Pulmonary artery endothelial cell (primary cell): ENCODE measurements at places on chromosomes 2 and 18. TPM values are rescaled to one million over a fixed set of nuclear protein-coding genes. Genes with fewer than 3 reads are reported as not detected.

DNA sequence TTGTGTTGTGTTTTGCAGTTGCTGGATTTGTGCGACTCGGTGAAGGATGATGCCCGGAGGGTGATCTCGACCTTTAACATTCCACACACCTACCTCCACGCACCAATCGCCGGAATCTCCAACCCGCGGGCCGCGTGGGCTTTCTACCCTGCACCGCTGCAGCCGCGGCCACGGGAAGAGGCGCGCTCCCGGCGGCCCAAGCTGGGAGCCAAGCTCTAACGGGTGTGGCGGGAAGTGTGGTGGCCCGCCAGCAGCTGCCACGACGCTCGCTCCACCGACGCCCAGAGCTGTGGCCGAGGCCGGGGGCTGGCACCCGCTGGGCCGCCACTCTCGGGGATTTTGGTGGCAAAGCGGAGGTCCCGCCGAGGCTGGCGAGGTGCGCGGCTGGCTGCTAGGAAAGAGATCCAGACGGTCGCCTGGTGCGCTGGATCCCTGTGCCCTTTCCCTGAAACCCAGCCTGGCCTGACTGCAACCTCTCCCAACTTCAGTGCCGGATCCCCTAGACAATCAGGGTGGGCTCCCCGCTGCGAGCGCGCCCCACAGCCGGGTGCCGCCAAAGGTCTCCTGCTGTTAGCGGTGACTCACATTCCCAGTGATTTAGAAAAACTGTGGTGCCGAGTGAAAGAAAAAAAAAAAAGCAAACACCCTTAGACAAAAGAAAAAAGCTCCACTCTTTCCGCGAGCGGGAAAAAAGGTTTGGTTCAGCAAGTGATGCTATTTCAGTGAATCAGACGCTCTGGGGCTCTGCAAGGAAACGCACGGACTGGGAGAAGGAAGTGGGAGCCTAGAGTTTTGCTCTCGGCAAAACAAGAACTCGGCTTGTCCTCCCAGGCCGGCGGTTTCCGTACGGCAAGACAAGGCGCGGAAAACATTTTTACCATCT is 2.9 kb upstream of the BCL2L11 start:
- DNase-seq, result no peak

Gene MBOAT2
- 4.9 and 23.9 TPM in 2 replicates for total RNA-seq

Gene CXCR1
- not detected in 2 replicates for total RNA-seq

GRCh38 chr2:28447943-28448792 is 47.7 kb upstream of the PLB1 start:
- no peak for DNase-seq

Gene SLC11A1
- total RNA-seq, result 0.04 TPM in 1 of 2 replicates, not detected in the other

Gene OSBPL1A
- 8.6 and 14.0 TPM in 2 replicates for total RNA-seq

DNA sequence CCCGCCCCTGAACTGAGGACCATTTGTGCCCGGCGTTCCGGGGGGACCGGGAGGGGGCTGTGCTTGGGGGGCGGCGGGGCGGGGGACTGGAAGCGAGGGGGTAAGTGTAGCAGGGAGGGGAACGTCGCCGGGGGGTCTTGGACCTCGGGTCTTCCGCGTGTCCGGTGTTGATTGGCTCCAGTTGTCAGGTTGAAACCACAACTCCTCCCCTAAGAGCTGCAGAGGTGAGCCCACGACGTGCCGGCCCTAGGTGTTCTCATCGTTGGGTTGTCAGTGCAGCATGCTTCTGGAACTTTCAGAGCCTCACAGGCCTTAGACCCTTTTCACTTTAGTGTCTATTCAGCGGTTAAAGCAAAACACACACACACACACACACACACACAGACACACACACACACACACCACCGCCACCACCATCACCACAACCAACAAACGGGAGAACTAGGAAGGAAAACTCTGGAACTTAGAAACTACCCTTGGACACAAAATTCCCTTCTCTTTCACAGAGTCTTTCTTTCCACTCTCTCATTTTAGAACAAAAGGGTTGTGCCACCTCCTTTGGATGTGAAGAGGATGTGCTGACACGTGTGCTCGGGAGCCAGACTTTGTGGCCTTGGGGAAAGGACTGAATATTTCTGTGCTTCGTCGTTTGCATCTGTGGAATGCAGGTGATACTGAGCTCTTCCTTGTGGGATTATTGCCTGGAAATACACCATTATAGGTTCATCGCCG is 6.7 kb upstream of the DLX2 start:
- DNase-seq, result no peak

DNA sequence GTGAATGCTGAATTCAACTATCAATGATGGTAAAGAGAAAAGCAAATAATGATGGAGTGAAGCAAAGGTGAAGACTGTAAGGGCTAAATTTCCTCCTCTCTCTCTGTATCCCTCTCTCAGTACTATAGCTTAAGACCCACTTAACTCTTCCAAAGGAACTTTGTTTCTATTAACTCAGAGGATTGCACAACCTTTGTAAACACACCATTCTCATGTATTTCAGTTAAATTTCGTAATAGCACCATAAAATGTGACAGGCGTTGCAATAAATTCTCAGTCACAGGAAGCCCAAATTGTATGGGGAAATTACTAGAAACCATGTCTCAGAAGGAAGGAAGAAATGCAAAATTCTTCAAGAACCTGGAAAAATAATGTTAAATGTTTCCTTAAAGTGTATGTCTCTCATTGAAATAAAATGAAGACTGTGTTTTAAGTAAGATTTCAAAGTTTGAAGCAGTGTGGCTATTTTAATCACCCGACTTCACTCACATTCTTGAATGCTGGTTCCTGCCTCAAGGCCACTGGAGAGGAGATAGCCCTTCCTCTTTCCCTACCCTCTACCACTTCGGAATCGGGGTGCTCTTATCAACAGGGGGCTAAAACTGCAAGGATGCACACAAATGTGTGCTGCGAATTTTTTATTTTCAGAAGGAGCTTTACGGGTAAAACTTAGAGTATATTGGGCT is 112.1 kb downstream of the FTCDNL1 start:
- no peak for DNase-seq

DNA sequence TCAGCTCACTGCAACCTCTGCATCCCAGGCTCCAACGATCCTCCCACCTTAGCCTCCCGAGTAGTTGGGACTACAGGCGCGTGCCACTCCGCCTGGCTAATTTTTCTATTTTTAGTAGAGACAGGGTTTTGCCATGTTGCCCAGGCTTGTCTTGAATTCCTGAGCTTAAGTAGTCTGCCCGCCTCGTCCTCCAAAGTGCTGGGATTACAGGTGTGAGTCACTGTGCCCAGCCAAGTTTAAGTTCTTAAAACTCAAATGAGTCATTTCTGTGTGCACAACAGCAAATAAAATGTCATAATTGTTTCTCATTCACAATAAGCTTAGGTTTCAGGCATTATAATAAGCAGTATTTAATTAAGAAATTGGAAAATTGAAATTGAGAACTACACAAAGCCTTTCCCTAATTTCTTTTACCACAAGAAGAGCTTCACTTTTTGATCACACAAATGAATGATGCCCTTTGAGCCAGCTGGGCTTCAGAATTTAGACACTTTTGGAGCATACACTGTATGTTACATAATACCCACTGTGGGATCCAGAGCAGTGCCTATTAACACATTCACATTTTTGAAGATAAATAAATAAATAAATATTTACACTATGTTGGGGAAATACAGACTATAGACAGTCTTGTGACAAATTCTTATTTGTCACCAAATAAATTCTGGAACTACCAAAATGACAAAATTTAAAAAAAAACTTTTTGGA is 8.6 kb upstream of the ME2 start:
- no peak for DNase-seq

Gene GDF7
- 11.1 and 42.0 TPM in 2 replicates for total RNA-seq

Gene KATNAL2
- total RNA-seq, result 0.33 and 0.63 TPM in 2 replicates

Gene AKAIN1
- not detected in 2 replicates for total RNA-seq

DNA sequence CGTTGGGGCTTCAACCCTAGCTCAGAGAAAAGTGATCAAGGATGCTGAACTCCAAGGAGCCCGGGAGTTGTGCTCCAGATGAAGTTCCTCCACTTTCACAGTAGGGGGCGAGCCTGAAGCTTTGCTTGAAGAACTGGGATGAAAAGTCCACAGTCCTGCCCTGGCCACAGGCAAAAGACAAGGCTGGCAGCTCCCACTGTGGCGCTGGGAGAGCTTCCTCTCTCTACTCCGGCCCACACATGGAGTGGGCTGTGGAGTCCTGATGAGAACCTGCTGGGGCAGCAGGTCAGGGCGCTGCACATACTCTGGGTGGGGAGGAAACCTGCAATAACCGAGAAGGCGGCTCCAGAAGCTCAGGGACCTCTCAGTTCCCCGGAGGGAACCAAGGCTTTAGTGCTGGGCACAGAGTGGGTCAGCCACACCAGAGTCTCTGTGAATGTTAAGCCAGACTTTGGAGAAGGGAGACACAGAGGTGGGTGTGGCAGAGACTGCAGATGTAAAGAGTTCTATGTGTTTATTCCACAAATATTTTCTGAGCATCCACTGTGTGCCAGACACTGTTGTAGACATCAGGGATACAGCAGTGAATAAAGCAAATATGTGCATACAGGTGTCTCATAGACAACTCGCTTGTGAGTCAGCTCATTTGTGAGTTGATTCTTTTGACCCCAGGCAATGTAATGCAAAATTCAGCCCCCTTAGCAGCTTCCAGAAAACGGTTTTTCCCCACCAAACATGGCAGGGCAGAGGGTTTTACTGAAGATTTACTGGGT is 48.0 kb upstream of the MRPL33 start:
- DNase-seq, result no peak

DNA sequence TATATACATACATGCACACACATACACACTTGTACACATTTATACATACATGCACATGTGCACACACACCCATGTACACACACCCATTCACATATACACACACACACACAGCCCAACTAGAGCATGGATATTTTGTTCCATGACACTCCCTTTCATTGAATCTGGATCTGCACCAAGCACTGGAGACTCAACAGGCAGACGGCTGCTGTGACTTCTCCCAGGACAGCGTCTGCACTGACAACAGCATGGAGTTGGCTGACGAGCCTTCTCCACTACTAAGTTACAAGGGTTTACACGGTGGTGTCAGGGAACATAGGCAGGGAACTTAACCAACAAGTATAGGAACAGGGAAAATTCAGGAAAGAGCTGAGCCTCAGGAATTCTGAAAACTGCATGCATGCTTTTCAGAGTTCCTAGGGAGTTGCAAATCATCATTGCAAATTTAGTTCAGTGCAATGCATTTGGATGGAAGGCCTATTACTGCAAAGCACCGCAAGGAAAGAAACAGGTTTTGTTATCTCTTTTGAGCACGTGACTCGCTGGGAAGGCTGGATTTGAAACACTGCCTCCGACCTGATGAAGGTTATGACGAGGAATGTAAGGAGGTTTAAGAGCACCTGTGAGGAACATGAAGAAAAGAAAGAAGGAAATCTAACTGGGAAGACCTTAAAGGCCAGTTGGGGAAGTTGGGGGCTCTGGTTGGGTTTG is 35.9 kb downstream of the TMEM18 start:
- no peak for DNase-seq

Gene RTP5
- not detected in 2 replicates for total RNA-seq

Gene SPDYA
- total RNA-seq, result 0.79 and 1.0 TPM in 2 replicates

Gene STK11IP
- 6.9 and 15.3 TPM in 2 replicates for total RNA-seq

DNA sequence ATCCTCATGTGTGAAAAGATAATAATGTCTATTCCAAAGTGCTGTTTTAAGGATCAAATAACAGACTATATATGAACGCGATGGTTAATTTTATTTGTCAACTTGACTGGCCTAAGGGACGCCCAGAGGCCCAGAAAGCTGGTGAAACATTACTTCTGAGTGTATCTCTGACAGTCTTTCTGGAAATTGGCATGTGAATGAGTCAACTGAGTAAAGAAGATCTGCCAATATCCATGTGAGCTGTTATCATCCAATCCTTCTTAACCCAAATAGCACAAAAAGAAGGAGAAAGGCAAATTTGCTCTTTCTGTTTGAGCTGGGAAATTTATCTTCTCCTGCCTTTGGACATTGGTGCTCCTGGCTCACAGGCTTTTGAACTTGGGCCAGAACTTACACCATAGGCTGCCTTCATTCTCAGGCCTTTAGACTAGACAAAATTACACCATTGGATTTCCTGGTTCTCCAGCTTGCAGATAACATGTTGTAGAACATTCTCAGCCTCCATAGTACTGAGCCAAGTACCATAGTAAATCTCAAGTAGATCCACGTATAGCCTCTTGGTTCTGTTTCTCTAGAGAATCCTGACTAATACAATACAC is 114.7 kb upstream of the DOCK10 start:
- no peak for DNase-seq

DNA sequence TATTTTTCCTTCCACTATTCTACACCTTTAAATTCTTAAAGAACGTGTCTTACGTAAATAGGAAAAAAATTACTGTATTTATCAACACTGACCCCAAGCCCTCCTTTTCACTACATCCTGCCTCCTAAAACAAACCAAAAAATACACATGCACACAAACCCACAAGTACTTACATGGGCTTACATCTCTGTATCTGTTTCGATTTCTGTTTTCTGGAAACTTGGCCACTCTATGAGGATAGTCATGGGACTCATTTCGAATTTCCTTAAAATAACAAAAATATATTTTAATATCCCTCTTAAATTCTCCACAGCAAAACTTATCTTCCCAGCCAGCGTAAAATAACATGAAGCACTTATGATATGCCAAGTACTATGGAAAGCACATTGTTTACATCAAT is 25.0 kb downstream of the PTPN2 start:
- DNase-seq, result no peak

DNA sequence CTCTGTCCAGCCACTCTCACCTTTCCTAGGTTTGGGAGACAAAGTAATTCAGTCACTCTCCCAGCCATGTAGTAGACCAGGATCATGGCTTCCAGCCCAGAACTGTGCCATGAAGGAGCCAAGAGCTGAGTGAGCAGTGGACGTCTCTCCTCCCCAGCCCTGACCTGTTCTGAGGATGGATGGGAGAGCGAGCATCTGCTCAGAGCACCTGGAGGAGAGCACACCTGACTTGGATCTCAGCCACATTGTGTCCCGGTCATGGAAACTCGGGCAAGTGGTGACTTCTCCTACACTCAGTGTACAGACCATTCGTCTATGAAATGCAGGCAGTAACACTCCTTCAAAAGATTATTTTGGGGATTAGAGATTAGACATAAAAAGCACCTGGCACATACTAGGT is 299.7 kb downstream of the TNS1 start:
- no peak for DNase-seq

Gene HTR2B
- total RNA-seq, result 4.2 and 6.1 TPM in 2 replicates

GRCh38 chr2:135742325-135742757 is 686 bp downstream of the UBXN4 start:
- peak; percentile 30 for DNase-seq

DNA sequence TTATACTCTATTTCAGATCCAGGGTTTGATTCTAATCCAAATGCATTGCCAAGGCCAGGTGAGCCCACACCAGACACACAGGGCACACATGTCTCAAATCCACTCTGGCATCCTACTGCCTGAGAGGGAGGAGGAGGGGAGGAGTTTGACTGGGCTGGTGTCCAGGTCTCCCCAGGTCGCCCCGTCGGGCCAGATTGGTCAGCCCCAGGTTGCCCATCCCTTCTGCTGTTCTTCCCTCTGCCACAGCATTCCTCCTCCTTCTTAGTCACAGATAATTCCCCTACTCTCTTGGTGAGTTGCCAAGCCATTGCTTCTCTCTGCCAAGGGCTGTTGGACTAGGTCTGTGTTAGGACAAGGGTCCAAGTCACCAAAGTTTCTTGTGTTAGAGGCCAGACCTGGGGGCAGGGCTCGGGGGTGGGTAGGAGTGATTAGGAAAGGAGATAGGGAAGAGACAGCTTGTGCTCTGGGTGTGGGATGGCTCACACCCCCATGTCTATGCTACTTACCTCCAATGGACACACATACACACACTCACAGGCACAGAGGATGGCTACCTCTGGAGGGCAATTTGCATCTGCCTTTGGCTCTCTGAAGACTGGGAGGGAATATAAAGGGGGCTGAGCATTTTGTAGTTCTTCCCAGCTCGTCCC is 2.5 kb upstream of the EGR4 start:
- DNase-seq, result no peak
